ENCODE measurements at places on chromosomes 2 and 18.

- DNase-seq, result no peak
Observed at GRCh38 chr18:21763846-21764646, 23.5 kb downstream of the MIB1 start.

DNA sequence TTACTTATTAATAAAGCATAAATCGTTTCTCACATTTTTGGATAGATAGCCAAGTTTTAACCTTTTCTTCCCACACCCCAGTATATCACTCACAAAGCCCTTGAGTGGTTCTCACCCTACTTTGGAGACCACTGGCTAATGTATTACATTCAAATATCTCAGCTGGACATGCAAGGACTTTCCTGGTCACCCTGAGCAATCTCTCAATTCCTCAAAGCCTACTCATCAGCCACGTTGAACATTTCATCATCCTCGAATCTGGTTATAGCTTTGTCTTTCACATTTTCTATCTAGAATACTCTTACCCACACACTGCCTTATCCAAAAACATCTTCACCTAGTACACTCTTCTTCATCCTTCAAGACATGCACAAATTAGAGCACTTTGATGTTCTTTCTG lies 71.1 kb upstream of the MAPRE2 start:
- DNase-seq, result no peak

GRCh38 chr2:215884451-215885087 lies 128.8 kb downstream of the MREG start:
- no peak for DNase-seq

DNA sequence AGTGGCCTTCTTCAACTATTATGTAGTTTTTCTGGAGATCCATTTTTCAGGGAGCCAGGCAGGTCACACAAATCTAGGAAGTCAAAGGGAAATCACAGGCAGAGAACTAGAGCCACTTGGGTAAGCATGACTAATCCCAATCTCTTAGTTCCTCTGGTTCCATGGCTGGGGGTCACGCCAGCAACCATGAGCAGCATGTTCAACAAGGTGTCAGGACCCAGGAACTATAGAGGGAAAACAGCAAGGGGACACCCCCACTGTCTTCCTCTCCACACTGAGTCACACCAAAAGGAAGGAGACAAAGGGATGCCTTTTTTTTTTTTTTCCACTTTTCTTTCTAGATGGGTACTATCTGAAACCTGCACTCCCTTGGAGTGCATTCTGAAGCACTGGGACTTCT lies 250.9 kb downstream of the OTX1 start:
- DNase-seq, result no peak

- DNase-seq, result no peak
Observed at GRCh38 chr2:42926434-42927333, 134.3 kb upstream of the HAAO start.

GRCh38 chr2:240421381-240421780 lies 14.1 kb upstream of the GPC1 start:
- no peak for DNase-seq

DNA sequence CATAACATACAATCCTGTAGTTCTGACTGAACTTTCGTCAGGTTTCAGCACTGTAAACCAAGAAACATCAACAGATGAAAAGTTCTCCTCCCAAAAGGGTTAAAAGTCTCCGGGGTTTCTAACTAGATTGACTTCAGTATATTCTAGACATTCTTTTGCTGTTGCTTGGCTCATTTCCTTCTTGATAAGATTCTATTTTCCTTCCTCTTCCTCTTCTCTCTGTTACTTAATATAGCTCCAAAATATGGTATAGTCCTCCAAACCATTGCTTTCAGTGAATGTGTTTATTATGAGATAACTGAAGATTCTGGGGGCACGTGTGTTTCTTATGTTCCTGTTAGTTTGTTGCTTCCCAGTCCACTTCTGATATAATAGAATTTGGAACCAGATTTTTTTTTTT lies 46.4 kb upstream of the MAP4K3 start:
- no peak for DNase-seq

- DNase-seq, result no peak
Observed at GRCh38 chr18:3891245-3891644, 441.3 kb downstream of the TGIF1 start.

DNA sequence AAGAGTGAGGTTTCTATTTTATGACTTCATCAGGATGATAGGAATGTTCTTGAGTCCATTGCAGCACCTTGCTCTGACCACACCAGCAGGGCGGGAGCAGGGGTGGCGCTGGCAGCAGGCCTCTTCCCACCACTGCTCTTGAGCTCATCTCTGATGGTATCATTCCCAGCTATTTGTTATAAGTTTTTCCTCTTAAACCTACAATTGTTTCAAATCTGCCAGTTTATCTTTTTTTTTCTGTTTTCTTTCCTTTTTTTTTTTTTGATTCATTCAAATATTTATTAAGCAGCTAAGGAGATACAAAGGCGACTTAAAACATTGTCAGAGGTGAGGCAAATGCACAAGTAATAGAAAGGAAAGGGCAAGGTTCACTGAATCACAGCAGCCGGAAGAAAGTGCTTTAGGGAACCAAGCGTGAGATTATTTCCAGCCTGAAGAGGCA lies 28.7 kb downstream of the NIFK start:
- no peak for DNase-seq

GRCh38 chr2:10331027-10331701 lies 28.5 kb downstream of the HPCAL1 start:
- DNase-seq, result no peak

- no peak for DNase-seq
Observed at GRCh38 chr2:140273958-140274357, 1493.8 kb upstream of the NXPH2 start.

DNA sequence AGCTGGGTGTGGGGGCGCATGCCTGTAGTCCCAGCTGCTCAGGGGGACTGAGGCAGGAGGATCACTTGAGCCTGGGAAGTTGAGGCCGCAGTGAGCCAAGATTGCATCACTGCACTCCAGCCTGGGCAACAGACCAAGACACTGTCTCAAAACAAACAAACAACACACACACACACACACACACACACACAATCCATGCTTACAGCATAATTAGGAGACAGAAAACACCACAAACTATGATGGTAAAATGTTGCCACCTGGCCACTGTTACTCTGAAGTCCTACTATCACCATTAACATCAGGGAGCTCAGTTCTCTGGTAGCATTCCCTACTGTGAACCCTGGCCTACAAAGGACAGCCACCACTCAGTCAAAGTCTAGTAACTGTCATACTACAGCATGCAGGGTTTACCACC lies 18.3 kb downstream of the DNPEP start:
- DNase-seq, result no peak

DNA sequence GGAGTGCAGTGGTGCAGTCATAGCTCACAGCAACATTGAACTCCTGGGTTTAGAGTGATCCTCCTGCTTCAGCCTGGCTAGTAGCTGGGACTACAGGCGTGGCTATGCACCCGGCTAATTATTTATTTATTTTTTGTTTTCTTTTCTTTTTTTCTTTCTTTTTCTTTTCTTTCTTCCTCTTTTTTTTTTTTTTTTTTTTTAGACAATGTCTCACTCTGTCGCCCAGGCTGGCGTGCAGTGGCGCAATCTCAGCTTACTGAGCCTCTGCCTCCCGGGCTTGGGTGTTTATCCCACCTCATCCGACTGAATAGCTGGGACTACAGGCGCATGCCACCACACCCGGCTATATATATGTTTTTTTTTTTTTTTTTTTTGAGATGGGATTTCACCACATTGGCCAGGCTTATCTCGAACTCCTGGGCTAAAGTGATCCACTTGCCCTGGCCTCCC lies 1.4 kb upstream of the ANXA4 start:
- no peak for DNase-seq

DNA sequence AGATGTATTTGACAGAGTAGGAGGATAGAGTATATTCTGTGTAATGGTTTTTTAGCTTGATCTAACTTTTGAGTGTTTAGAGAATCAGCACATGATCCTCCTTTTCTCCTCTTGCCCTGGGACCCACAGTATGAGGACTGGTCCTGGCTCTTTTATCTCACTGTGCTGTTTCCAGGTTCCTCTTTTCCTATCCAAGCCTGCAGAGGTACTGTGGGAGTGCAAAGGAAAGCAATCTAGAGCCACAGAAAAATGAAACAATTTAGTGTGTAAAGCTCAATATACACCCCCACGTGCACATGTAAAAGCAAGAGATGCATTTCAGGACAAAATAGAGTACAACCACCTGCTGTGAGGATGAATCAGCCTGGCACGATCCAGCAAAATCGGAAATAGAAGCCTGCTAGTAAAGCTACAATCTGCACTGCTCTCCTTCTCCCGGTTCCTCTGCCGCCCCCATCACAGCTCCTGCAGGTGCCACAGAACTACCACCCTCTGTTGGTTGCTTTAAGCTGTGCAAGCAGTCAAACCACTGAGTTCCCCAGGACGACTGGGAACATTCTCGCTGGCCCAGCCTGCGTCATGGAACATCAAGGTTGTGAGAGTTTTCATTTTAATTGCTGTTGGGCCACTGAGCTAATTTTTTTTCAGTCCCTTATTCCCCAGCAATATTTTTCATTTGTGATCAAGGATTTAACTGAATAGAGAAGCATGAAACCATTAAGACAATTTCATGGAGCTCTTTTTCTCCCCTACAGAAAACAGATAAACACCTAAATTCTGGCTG lies 47.8 kb upstream of the MAPRE3 start:
- DNase-seq, result peak; percentile 70

- no peak for DNase-seq
Observed at GRCh38 chr2:105102963-105103421, 65.1 kb downstream of the MRPS9 start.

DNA sequence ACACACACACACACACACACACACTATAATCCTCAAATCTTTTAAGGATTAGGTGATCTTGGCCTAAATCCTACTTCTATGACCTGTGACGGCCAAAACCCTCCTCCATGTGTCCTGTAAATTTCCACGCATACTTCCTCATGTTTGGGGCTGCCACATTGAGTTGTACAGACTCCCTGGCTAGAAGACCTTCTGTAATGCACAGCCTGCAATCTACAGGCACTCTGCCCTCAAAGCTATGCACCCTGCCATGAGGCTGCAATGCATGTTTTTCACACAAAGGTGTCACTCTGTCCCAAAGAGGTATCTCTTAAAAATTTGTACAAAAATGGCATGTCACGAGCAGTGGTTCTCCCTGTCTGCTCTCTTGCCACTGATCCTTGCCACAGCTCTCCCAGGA lies 26.4 kb upstream of the B4GALT6 start:
- no peak for DNase-seq

- peak; percentile 61 for DNase-seq
Observed at GRCh38 chr18:24600076-24600654, 139.7 kb downstream of the HRH4 start.

DNA sequence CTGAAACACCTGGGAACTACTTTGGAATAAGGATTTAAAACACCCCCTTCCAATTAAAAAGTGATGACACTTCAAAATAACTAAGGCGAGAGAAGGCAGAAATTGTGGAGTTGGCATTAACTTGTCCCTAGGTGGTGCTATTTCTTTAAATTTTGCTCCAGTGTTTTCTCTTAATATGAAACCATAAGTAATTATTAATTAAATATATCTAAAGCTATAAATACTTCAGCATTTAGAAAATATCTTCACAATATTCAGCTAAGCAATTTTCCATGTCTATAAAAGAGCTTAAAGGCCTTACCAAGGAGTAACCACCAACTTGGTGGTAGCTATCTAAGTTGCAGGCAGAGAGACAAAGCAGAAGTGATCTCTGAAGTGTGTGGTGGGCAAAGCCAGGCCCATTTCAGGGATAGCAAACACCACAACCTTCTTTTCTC lies 186.8 kb upstream of the PGAP1 start:
- no peak for DNase-seq

DNA sequence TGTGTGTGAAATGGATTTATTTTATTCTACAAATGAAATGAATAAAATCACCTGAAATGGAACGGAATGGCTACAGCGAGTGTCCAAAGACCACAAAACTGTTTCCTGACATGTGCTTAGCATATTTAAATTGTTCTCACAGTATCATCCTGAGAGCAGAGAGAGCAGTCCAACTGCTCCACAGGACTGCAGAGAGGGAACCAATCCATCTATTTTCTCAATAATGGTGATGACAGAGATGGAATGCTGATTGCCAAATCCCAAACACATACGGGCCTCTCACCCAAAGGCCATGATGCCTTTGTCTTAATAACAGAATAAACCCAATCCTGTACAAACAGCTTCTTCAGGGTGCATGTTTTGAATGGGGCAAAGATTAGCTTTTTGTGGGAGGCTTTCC lies 41.1 kb downstream of the STAT1 start:
- no peak for DNase-seq

DNA sequence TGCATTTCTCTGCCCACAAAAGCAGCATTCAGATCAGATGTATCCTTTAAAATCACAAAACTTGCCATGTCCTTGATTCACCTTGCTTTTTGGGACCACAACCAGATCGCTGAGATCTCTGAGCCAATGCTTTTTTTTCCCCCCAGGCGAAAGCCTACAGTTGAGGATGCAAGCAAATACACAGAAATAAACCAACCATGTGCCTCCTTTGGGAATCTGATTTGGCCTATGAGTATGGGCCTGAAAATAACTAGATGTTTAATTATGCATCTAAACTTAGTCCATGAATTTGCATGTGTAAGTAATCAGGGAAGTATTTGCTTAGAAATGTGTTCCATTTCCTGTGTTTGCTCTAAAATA lies 49.7 kb upstream of the CDC42EP3 start:
- DNase-seq, result no peak

DNA sequence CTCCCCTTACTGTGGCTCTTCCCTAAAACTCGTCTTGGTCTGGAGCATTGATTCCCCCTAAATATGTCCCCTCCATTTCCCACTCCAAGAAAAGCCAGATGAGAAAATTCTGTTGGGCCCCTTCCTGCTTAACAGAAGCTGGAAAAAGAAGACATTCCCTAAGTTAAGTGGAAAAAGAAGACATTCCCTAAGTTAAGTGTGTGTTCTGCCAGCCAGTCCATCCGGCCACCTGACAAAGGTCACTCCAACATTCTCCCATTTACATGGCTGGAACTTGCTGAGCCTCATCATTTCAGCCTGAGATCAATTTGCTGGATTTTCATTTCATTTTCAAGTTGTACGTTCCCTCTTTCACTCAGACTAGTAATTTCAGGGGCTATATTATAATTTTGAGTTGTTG lies 52.0 kb downstream of the LYPD1 start:
- DNase-seq, result no peak

Measured in cerebellar nuclear complex (tissue), 1 donor.